ENCODE measurements at places on chromosomes 5 and 9.

- no peak for DNase-seq
Measured at GRCh38 chr9:27371382-27371781, 74.4 kb upstream of the EQTN start.

DNA sequence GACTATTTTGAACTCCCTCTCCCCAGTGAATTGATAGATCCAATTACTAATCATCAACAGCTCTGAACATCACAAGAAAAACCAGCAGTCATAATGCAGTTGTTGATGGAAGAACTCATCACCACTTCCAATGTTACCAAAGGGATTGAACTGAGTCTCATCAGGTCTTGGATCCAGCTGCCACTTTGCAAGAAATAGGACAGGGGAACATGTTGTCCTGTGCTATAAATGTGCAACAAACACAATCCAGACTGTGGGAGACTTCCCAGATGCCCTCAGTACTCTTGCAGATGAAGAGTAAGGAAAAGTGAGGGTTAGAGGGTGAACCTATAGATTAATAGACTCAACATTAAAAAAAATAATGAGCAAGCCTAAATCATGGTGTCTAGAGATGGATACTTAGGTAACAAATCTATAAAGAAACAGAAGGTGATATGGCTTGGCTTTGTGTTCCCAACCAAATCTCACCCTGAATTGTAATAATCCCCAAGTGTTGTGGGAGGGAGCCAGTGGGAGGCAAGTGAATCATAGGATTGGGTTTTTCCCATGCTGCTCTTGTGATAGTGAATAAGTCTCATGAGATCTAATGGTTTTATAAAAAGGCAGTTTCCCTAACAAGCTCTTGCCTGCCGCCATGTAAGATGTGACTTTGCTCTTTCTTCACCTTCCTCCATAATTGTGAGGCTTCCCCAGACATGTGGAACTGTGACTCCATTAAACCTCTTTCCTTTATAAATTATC is 63.4 kb upstream of the PAPPA start:
- no peak for DNase-seq

- no peak for DNase-seq
Measured at GRCh38 chr5:9452181-9452580, 93.7 kb downstream of the SEMA5A start.

DNA sequence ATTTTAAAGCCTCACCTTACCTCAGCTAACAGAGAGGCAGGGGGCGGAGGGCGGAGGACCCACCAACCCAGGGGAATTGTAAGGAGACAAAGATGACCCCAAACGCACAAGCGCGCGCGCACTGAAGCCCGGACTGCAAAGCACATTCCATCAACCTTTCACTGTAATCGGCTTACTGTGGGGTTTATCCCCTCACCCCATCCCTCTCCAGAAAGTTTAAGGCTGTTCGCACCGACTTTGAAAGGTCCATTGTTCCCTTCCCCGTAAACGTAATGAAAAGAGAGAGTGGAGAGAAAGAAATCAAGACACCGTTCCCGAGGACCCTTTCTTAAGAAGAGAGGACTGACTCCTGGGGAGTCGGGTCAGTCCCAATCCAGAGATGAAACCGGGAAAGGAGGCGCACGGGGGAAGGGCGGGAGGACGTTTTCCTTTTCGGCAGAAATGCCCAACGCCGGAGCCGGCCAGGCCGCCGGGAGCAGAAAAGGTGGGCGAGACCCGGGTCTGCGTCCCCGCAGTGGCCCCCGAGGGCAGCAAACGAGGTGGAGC is 464 bp downstream of the CEMIP2 start:
- peak; percentile 60 for DNase-seq

- no peak for DNase-seq
Measured at GRCh38 chr9:78091731-78092130, 60.1 kb upstream of the GNAQ start.

DNA sequence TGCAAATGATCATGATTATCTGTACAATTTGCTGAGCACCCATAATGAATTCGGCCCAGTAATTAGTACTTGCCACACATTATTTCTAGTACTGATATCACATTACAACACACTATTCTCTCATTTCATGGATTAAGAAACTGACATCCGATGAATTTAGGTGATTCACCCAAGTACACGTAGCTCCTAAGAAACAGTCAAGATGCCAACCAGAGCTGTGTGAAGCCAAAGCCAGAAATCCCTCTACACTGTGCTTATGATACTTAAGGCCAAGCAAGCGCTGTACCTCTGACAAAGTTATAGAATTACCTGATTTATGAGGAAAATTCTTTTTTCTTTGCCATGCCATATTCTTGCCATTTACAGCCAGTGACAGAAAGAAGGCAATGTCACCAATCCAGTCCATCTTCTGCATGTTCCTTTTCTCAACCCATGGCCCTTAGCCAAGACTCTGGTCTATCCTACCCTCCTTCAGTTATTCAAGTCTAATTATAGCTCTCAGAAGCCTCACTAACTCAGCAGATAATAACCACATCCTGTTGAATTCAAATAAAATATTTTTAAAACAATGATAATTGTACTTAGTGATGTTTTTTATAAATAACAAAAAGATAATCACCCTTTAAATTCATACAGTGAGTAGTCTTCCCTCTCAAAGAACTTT is 74.3 kb upstream of the PTGER4 start:
- DNase-seq, result no peak

DNA sequence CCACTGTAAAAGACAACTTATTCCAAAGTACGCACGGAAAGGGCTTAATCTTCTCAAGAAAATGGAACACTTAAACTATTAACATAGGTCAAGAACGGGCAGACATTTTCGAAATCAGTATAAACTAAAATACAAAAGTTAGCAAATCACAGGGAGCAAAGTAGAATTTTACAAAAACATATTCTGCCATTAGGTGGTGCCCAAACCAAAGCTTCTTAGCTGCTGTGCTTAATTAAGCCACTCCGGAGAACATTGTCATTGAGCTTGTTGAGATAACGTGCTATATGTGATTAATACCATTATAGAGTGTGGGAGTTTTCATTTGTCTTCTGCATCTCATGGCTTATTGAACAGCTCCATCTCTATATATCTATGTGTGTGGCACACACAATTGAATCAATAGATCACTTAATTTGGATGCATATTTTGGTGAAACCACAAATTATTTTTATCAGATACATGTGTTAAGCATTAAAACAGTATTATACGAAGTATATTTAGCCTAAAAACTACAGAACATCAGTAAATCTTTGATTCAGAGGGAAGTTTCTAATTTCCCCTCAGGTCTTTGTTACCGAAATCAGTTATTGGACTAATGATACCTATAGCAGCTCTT is 23.4 kb downstream of the UBLCP1 start:
- no peak for DNase-seq

DNA sequence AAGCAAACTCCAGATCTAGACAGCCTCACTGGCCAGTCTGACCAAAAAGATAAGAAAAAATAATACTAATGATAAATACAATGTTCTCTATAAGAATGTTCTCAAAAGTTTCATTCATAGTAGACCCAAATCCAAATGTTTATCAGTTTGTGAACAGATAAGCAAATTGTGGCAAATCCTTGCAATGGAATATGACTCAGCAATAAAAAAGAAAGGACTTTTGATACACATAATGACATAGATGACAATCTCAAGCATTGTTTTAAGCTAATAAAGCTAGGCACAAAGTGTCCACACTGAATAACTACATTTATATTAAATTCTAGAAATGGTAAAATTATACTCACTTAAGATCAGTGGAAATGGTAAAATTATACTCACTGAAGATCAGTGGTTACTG is 195.4 kb upstream of the TYRP1 start:
- no peak for DNase-seq

- no peak for DNase-seq
Measured at GRCh38 chr9:35691334-35691650, 1.6 kb upstream of the TPM2 start.

GRCh38 chr5:95235439-95235982 is 49.4 kb downstream of the MCTP1 start:
- DNase-seq, result no peak

GRCh38 chr9:104345061-104345460 is 159.0 kb upstream of the OR13F1 start:
- no peak for DNase-seq

- no peak for DNase-seq
Measured at GRCh38 chr5:143440448-143441115, 37.1 kb upstream of the NR3C1 start.

GRCh38 chr5:179533024-179533423 is 17.3 kb upstream of the RUFY1 start:
- no peak for DNase-seq

DNA sequence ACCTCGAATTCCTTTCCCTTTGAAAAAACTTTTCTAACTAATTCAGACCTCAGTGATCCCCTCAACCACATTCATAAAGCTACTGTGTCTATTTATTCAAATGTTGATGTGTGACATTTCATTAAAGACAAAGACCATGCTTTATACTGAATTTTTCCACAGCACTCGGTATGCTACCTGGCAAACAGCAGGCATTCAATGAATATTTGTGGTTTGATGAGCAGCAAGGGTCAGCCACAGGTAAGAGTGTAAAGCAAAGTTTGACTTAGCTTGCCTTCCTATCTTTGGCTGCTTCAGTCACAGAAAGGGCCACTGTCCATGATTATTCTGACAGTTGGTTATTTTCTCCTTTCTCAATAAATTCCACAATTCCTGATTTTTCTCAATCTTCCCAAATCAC is 5.1 kb upstream of the CDC42SE2 start:
- DNase-seq, result no peak

GRCh38 chr9:97758334-97758916 is 61.3 kb upstream of the XPA start:
- no peak for DNase-seq

GRCh38 chr9:16767366-16767765 is 103.1 kb downstream of the BNC2 start:
- DNase-seq, result no peak

GRCh38 chr9:97560851-97561250 is 59.4 kb downstream of the TMOD1 start:
- DNase-seq, result no peak

DNA sequence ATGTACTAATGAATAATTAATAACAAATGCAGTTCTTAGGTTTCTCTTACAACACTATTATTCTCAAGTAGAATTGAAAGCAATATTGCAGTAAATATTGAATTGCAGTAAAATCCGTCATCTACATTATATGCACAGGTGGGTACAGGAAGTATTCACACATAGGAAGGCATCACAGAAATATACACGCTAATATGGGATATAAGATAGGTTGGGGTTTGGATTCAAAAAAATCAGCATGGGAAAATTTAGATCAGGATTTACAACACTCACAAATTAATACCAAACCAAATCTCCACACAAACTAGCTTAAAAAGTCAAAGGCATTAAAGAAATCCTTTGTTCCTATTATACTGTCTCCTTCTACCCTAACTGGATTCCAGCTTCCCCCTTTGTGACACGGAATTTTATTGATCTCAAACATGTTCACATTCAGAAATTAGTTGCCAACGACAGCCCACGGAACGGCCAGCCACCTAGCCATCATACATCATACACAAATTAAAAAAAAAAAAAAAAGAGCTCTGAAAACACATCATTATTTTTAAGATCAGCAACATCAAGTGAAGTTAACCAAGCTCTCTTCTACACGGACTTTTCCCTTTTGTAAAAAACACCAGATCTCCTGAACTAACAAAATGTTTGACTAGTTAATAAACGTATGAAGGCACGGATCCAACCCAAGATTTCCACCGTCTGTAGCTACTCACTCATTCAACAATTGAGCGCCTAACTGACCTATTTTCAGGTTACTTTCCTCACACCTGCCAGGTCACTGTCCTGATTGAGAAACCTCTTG is 2.2 kb downstream of the NR6A1 start:
- no peak for DNase-seq

- DNase-seq, result no peak
Measured at GRCh38 chr5:63233911-63234310, 655.3 kb downstream of the LRRC70 start.

DNA sequence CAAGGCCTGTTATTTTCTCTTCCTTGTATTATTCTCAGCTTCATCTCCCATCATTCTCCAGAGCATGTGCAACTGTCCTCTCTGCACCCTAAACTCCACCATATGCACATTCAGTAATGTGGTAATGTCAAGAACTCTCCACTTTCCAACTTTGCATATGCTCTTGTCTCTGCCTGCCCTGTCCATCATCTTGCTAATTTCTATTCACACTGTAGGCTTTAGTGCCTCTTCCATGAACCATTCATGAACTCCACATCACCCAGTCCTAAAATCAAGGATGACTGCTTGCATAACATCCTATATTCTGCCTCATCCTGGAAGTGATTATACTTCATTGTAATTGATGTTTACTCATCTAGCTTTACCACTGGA is 354.8 kb downstream of the PDE4D start:
- DNase-seq, result no peak

- no peak for DNase-seq
Measured at GRCh38 chr9:127723444-127723843, 7.6 kb downstream of the TTC16 start.

DNA sequence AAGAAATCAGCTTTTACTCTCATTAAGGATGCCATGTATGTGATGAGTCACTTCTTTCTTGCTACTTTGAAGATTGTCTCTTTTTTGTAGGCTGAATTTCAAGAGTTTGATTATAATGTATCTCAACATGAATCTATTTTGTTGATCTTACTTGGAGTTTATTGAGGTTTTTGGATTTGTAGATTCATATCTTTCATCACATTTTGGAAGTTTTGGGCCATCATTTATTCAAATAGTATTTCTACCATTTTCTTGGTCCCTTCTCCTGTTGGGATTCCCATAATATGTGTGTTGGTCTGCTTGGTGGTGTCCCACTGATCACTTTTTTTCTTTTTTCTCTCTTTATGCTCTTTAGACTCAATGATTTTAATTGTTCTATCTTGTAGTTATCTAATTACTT is 116.3 kb downstream of the CNTLN start:
- no peak for DNase-seq

DNA sequence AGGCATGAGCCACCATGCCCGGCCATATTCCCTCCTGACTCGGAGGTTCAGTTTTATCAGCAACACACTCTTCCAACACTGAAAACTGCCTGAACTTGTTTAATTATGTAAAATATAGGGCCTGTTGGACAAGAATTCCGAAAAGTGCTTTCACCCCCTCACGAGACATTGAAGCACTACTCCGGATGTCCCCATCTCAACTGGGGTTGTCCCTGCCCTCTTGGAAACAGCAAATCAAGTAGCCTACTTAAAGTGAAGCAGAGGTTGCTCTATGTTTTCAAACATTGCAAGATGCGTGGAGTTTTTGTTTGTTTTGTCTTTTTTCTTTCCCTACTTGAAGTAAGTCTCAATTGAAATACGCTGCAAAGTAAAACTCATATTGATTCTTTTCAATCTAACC is 7.6 kb downstream of the PTGER4 start:
- DNase-seq, result no peak

GRCh38 chr5:162068412-162068811 is 839 bp downstream of the GABRG2 start:
- DNase-seq, result peak; percentile 76

- DNase-seq, result no peak
Measured at GRCh38 chr9:4997196-4997595, 12.1 kb downstream of the JAK2 start.

DNA sequence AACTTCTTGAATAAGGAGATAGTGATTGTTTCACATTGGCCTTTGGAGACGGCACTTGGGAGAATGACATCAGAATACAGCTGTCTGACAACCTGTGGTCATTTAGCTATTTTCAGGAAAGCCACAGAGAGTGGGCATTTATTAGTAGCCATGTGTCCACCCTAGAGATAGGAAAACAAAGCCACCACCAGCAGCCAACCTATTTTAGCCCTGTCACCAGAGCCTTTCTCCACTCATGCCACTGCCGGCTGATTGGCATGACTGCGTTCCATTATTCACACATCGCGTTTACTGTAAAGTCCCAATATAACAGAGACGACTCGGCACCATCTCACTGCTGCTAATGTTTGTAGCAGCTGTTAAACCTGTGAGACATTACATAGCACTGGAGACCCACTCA is 330.1 kb downstream of the NDUFS4 start:
- no peak for DNase-seq
